ENCODE measurements at places on chromosomes 1 and 21.

- no peak for DNase-seq
Observed at GRCh38 chr21:40313260-40313659, 446.0 kb downstream of the PCP4 start.

DNA sequence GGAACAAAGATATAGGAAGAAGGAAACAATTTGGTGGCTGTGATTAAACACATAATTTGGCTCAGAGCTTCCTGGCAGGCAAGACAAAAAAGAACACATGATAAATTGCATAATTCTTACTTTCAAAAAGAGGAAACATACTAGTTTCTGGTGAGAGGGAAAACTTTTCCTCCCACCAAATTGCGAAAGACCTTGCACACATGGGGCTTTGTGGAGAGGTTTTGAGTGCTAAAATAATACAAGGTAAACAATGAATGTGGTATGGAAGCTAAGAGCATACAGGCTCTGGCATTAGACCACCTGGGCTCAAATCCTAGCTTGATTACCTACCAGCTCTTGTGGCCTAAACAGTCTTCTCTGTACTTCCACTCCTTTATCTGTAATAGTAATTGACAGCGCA, 140.2 kb upstream of the HOOK1 start:
- DNase-seq = no peak

- DNase-seq = no peak
Observed at GRCh38 chr1:229027622-229028182, 243.2 kb upstream of the RAB4A start.

- no peak for DNase-seq
Observed at GRCh38 chr1:67723126-67723525, 38.1 kb downstream of the GADD45A start.

DNA sequence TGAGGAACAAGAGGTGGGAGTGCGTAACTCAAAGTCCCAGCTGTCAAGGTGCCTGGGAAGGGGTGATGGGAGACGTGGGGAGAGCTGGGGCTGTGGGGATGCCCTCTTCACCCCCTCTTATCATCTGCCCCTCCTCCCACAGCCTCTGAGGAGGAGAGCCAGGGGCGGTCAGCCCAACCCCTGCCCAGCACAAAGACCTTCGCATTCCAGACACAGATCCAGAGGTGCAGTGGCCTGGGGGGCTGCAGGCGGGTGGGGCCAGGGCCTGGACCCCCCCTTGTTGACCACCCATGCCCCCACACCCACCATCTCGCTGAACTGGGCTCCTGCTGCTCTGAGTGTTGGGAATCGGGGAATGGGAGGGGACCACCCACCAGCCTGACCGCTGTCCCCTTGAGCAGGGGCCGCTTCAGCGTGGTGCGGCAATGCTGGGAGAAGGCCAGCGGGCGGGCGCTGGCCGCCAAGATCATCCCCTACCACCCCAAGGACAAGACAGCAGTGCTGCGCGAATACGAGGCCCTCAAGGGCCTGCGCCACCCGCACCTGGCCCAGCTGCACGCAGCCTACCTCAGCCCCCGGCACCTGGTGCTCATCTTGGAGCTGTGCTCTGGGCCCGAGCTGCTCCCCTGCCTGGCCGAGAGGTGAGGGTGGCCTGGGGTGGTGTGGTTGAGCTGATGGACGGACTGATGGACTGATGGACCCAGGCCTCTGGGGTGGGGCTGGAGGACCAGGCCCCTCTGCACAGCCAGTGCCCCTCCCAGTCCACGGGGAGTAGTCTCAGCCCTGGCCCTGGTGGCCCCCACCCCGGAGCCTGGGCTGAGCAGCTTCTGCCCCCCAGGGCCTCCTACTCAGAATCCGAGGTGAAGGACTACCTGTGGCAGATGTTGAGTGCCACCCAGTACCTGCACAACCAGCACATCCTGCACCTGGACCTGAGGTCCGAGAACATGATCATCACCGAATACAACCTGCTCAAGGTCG, 29.7 kb downstream of the TRIM11 start:
- no peak for DNase-seq

- DNase-seq = no peak
Observed at GRCh38 chr1:116424863-116425262, 51.8 kb downstream of the ATP1A1 start.

DNA sequence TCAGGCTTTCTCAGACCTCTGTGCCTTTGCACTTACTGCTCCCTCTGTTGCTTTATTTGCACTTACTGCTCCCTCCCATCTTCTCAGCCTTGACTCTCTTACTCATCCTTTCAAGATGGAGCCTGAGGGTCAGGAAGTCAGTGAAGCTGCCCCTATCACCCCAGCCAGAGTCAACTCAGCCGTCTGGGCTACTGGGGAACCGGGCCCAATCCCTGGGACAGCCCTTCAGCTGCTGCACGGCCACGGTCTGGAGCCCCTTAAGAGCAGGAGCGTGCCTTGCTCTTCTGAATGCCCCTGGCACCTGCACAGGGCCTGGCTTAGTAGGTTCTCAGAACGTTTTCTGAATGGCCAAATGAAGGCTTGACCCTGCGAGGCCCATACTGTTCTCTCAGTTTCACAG, 244.4 kb downstream of the FOXD2 start:
- DNase-seq = no peak

DNA sequence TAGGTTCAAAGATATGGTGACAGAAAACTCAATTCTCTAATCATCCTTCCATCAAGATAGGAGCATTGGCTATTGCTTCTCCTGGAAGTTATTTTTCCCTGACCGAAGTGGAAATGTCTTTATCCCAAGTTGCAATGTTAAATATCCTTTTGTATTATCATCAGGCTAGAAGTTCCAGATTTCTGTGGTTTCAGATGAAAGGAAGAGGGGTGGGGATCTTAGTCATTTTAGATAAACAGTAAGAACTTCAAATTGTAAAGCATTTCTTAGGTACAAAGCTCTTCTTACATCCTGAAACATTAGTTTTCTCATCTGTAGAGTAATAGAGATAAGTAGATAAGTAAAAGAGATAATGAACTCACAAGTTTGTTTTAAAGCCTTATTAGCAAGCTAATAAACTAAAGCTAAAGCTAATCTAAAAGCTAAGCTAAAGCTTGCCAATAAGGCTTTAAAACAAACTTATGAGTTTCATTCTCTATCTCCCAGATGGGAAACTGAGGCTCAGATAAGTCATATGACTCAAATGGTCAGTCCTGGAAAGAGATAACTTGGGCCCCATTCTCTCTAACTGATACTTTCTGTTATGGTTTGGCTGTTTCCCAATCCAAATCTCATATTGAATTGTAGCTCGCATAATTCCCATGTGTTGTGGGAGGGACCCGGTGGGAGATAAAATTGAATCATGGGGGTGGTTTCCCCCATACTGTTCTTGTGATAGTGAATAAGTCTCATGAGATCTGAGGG, 99.2 kb upstream of the KCNK2 start:
- DNase-seq = no peak

GRCh38 chr1:91123319-91123718, 101.5 kb upstream of the ZNF644 start:
- DNase-seq = no peak

GRCh38 chr1:150810958-150811659, 3.0 kb upstream of the CTSK start:
- no peak for DNase-seq

- no peak for DNase-seq
Observed at GRCh38 chr1:14955402-14955801, 198.1 kb upstream of the TMEM51 start.

GRCh38 chr1:2255420-2256369, 27.6 kb downstream of the SKI start:
- DNase-seq = no peak

DNA sequence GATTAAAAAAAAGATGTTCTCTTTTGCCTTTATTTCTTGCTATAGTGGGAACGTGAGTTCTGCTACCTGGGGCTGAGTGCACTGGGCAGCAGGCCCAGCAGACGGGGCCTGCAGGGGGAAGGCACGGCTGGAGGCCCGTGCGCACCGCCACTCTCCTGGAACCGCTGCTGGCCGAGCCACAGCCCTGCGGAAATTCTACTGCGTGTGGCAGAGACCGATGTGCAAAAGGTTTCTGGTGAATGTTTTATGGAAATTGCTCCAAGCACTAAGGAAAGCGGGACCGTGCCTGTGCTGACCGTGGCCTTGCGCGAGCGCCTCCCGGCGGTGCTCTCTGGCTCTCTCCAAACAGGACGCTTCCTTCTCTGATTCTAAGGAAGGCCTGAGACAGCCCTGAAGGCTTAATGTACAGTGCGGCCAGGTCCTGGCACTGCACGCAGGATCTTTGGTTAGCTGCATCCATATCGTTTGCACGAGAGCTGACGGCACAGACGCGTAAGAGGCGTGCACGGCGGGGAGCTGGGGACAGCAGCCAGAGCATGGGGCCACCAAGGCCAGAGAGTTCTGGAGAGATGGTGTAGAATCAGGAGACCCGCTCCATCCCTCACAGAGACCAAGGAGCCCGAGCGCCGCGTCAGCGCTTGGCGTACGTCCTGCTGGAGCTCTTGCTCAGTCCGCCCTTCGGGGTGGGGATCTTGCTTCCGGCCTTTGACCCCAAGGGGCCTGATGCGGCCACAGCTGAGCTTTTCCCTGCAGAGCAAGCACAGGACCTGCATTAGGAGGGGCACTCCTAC, 18.7 kb upstream of the LRRC47 start:
- no peak for DNase-seq

DNA sequence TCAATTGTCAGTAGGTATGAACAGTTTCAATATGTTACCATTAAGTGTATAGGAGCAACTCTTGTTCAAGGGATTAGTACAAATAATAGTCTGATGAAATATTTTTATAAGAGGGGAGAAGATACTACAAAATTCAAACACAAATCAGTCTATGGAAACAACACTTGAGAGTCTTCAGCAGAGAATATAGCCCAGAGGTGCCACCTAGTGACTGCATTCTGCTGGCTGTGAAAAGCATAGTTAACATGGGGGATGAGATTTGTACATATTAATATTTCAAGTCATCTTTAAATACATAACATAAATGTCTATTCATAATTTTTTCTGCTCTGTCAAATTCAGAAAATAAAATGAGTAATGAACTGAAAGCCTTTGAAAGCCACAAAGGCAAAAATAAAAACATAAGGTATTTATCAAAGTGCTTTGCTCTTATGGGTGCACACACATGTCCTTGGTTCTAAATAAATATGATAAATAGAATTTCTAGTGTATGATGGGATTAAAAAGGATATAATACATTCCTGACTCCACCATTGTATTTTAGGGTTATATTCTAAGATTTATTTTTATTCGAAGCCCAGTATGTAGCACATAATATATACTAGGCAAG, 440.9 kb upstream of the ZRANB2 start:
- no peak for DNase-seq

DNA sequence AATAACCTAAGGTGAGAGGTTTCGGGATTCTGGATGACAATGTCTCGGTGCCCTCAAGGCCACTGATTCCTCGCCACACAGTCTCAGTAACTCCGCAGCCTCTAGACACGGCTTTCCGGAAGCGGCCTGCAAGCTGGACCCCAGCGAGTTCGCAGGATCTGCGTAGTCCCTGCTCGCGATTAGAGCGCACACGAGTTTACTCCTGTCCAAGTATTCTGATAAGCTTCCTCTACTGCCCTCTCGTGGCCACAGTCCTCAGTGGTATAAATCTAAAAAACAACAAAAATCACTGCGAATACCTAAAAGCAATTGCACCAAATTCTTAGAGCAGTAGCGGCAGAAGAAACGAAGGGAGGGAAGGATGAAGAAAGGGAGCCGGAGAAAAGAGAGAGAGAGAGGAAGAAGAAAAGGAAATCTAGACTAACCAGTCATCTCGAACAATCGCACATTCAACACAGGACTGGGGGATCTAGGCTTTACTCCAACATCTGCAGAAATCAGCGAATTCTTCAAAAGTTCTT, 1.1 kb upstream of the PLXNA2 start:
- DNase-seq = no peak

- DNase-seq = no peak
Observed at GRCh38 chr1:39788758-39789570, at the start of gene BMP8B. Gene BMP8B (minus strand): TSS chr1:39788865. CDS start chr1:39788485, 380 bp downstream.

GRCh38 chr1:198253668-198254067, 96.9 kb downstream of the NEK7 start:
- DNase-seq = no peak

GRCh38 chr1:148160048-148160342, 7.9 kb upstream of the NBPF11 start:
- no peak for DNase-seq

DNA sequence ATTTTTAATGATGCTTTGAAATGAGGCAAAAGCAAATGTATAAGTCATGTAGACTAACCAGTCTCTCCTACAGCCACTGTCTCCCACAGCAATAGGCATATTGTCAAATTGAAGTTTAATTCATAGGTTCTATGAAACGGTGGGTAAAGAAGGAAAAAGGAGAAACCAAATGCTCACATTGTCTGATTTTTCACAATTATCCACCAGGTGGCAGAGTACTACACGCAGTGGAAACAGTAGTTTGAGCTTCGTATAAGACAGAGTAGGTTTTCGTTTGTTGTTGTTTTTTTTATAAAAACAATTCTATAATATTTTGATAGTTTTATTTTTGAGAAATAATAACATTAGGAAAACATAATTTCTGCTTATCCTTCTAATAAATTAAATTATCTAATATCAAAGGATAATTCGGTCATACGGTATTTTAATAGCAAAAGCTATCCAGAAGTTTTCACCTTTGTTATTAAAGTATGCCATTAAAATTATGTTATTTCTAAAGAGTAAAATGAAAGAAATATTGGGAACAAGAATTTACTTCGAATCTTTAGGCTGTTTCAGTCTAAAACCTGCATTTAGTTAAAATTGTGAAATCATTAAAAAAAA, 39.1 kb downstream of the TYW3 start:
- no peak for DNase-seq

DNA sequence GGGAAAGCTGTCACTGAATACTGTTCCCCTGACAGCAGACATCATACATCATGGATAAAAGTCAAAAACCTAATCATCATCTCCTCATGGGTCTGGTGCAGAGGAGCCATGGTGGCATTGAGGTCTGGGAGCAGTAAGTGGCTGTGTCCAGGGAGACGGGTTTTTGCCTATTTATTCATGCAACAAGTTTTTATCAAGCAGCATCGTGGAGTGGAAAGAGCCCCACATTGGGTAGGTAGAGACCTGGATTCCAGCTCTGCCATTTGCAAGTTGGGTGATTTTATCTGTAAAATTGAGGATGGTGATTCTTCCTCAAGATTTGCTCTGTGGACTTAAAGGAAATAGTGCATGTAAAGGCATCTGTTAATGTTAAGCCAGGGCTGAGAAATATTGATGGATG, 4.2 kb downstream of the CACHD1 start:
- DNase-seq = no peak

GRCh38 chr1:95301614-95302013, 67.6 kb downstream of the RWDD3 start:
- no peak for DNase-seq

- no peak for DNase-seq
Observed at GRCh38 chr1:227745568-227746265, 10.5 kb downstream of the SNAP47 start.

- DNase-seq = no peak
Observed at GRCh38 chr1:156511644-156512043, 11.1 kb upstream of the MEF2D start.

- no peak for DNase-seq
Observed at GRCh38 chr1:62327360-62328055, 8.3 kb upstream of the KANK4 start.

GRCh38 chr1:222263791-222264190, 284.1 kb downstream of the HHIPL2 start:
- no peak for DNase-seq

- DNase-seq = no peak
Observed at GRCh38 chr1:211920141-211920572, 89.6 kb upstream of the LPGAT1 start.
